ENCODE measurements at places on chromosomes 6 and 20. TPM values are rescaled to one million over a fixed set of nuclear protein-coding genes. Genes with fewer than 3 reads are reported as not detected.

DNA sequence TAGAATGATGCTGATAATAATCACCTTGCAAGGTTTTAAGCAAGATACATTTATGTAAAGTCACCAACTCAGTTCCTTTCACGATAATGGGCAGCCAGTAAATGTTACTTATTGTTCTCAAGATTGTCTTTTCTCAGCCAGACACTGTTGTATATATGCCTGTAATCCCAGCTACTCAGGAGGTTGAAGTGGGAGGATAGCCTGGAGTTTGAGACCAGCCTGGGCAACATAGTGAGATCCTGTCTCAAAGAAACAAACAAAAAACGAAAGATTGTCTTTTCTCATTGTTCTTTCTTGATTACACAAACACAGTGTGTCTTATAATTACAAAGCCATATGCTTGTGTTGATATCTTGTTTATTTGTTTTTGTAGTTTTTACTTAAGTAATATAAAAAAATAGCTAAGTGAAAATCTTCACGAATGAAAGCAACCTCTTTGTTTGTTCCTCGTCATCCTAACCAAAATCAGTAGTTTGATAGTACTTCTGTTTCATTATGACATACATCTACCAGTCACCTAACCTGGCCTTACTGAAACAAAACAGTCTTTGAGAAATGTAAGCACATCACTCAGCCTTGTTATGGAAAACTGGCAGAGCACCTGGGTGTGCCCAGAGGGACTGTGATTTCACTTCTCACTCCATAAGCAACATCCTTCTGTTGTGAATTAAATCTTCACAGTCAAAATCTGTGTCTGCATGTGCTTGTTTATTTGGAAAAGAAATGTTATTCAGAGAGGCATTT lies 436.2 kb upstream of the SOX4 start:
- H3K36me3 ChIP-seq, result no peaks in the 10 kb centered on the region
- no peak overlapping the region for H3K4me3 ChIP-seq
- H3K27ac ChIP-seq, result no peak overlapping the region

DNA sequence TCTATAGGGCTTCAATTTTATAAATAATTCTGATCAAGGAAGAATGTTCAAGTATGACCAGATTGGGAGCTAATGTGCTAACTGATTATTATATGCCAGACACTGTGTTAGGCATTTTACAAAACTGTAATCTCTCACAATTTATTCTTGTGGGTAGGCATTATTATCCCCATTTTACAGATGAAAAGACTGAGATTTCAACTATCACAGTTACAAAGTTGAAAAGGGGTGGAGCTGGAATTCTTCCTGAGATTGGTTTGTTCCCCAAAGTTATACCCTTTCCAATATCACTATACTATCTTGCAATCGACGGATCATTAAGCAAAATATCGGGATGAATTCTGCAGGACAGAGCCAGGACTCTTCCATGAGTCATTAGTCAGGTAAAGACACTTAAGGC lies 57.1 kb downstream of the TPD52L1 start:
- no peak overlapping the region for H3K27ac ChIP-seq
- H3K4me1 ChIP-seq, result no peaks in the 10 kb centered on the region
- no peak for DNase-seq
- no peaks in the 10 kb centered on the region for H3K36me3 ChIP-seq

DNA sequence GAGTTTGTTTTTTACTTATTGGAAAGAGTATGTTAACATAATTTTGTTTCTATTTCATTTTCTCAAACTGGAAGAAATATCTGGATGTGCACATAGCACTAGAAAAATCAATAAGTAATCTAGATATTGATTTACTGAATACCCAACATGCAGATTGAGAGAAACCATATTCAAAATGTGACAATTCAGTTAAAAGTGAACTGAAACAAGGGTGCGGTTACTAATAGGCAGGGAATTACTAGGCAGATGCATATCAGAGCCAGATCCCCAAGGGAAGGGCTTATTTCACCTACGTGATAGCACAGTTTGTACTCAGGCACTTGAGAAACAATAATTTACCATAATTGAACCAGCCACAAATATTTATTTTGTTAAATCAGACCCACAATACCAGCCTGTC lies 493.1 kb upstream of the FLRT3 start:
- H3K27ac ChIP-seq, result no peak overlapping the region
- DNase-seq, result no peak
- no peaks in the 10 kb centered on the region for H3K27me3 ChIP-seq
- H3K4me3 ChIP-seq, result no peak overlapping the region
- H3K4me1 ChIP-seq, result no peaks in the 10 kb centered on the region
- no peaks in the 10 kb centered on the region for H3K36me3 ChIP-seq

DNA sequence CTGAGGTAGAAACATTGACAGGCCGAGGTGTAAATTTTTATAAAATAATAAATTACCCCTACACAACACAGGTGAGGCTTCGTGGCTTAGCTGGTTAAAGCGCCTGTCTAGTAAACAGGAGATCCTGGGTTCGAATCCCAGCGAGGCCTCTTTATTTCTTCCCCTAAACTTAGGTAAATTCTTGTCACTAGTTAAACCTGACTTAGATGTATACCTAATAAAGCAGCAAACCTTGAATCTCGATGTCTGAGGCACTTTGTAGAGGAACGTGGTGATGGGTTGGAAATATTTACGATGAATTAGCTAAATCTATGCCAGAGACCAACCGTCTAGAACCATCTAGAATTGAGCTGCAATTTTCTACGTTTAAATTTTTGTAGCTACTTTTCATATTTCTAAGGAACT lies 185.6 kb downstream of the OR2B2 start:
- H3K4me1 ChIP-seq, result peaks cover 2% of the 10 kb centered on the region
- H3K27ac ChIP-seq, result no peak overlapping the region
- no peak overlapping the region for H3K4me3 ChIP-seq
- H3K27me3 ChIP-seq, result peaks cover 32% of the 10 kb centered on the region
- no peaks in the 10 kb centered on the region for H3K36me3 ChIP-seq

OR2B3 gene
- total RNA-seq, result not detected

FABP7 gene
- not detected for total RNA-seq
